ENCODE measurements at places on chromosomes 12 and 14.

- DNase-seq: no peak
These were observed 10.3 kb downstream of the KRT75 start for GRCh38 chr12:52423661-52424500.

GRCh38 chr14:97380539-97380941 lies 583.4 kb downstream of the VRK1 start:
- no peak for DNase-seq

- no peak for DNase-seq
These were observed 32.9 kb downstream of the ZFP36L1 start for GRCh38 chr14:68759937-68760336.

DNA sequence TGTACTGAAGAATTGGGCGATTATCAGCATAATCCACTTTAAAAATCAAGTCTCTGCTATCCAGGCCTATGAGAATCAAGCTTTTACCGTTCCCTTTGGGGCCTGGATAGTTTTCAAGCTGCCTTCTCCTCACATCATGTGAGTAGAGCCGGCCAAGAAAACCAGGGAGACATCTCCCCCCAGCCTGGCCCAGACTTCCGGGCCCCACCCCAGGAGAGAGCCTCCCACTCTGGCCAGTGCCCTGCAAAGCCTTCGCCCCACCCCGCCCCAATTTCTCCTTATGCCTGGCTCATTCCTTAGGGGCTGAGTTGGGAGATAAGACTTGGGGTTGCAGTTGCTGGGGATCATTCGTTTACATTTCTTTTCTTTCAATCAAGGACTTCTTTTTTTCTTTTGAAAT lies 1.4 kb upstream of the TMEM132C start:
- DNase-seq: no peak

- no peak for DNase-seq
These were observed 18.8 kb upstream of the LTA4H start for GRCh38 chr12:96054244-96054610.

GRCh38 chr14:102554821-102555819 lies 37.3 kb upstream of the RCOR1 start:
- peak; percentile 46 for DNase-seq

- DNase-seq: no peak
These were observed 132.5 kb upstream of the MAX start for GRCh38 chr14:65234752-65235361.

DNA sequence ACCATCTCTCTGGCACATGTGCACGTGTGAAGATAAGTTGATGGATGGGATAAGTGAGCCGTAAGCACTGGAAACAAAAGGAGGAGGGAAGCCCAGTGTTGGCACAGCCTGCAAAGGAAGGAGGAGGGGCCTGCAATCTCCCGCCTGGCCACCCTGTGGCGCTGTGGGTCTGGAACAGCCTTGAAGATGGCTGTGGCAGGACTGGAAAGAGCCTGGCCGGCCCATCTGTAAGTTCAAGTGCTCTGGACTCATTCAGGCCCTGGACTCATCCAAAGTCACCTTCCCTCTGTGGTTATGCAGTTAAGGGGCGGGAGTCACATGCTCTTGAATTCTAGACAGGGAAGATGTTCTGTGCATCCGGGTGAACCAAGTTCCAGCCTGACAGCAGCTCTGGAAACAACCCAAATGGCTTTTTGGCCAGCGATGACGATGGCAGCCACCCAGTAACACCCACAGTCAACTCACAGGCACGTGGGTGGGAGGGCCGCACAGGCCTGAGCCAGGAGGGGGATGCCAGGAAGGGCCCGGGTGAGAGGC lies 50.4 kb downstream of the CHGA start:
- no peak for DNase-seq

GRCh38 chr12:117466677-117467362 lies 105.4 kb upstream of the NOS1 start:
- DNase-seq: no peak

- no peak for DNase-seq
These were observed 28.0 kb upstream of the SLC38A1 start for GRCh38 chr12:46296822-46297221.

DNA sequence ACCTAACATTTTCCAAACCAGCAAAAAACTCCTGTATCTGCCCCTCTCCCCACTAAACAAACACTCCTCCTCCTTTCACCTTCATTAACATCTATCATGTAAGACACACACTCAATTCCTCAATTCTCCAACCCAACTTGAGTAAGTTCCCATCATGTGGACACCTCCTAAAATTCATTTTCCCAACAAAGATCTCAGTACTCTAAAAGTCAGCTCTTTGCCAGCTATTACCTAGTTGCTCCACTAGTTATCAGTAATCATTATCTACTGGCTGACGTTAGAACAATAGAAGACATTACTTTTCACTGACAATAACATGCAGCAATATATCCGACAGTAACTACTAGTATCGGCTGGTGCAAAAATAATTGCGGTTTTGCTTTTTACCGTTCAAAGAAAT lies 42.1 kb downstream of the HNRNPC start:
- DNase-seq: no peak

GRCh38 chr14:96410119-96410518 lies 18.2 kb downstream of the AK7 start:
- DNase-seq: no peak

GRCh38 chr14:65478596-65478995 lies 66.1 kb downstream of the FUT8 start:
- no peak for DNase-seq

GRCh38 chr12:31471051-31471450 lies 119.9 kb downstream of the DENND5B start:
- no peak for DNase-seq

- no peak for DNase-seq
These were observed 60.1 kb downstream of the R3HDM2 start for GRCh38 chr12:57370696-57371095.

DNA sequence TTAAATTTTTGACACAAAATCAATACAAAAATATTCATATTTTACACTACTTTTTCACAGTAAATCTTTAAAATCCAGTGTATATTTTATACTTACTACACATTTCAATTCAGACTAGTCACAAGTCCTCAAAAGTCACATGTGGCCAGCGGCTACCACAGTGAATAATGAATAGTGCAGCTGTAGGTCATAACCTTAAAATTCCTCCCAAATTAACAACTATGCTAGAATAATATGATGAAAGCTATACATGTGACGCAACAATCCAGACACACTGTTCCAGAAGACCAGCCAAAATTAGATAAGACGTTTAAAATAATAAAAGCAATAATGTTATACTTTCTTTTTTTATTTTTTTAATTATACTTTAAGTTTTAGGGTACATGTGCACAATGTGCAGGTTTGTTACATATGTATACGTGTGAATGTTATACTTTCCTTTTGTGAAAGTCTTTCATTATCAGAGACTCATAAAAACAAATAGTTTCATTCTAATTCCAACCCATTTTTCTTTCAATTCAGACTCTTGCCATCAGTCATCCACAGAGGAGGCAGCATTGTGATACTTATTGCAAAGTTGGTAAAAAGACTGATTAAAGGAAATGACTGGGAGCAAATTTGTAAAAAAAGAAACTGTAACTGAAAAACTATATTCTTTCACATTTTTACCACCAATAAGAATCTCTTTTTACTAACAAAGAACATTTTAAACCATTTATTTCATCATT lies 67.0 kb downstream of the C2CD5 start:
- DNase-seq: no peak

GRCh38 chr12:87323369-87323768 lies 705.8 kb downstream of the C12orf50 start:
- DNase-seq: no peak

- DNase-seq: no peak
These were observed 77.8 kb upstream of the MAX start for GRCh38 chr14:65179918-65180724.

DNA sequence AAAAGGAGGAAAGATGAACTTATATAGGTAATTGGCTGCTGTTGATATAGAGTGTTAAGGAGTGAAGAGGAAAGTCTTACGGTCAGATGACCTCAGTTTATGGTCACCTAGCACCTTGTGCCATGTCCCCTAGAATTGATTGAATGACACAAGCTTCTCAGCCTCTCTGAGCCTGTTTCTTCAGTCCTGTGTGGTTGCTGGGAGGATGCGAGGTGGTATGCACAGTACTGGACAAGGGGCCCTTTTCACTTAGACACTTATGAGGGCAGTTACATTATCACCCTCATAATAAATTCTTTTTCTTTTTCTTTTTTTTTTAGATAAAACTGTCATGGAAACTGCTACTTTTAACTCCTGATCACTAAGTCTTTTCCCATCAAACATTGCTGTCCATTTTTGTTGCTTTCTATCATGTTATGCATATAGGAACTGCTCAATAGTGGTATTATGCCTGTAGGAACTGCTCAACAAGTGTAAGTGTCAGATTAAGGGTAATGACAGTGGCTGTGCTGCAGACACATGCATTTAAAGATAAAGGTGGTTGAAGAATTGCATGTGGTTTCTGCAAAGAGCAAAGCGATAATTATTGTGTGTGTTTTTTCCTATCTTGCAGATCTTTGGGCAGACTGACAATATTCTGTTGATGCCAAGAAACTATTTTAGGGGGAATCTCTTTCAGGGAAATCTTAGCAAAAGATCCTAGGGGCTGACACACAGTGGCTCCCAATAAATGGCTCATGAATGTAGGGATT lies 11.6 kb downstream of the ANO6 start:
- no peak for DNase-seq

DNA sequence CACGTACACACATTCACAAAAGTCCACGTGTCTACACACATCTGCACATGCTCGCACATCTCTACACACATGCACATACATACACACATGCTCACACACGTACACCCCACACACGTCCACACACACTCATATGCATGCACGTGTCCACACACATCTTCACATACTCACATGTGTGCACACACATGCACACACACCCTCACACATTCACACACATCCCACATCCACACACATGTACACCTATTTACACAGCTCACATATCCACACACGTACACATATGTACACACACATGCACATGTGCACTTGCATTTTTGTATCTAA lies 3.6 kb downstream of the ADGRD1 start:
- no peak for DNase-seq

DNA sequence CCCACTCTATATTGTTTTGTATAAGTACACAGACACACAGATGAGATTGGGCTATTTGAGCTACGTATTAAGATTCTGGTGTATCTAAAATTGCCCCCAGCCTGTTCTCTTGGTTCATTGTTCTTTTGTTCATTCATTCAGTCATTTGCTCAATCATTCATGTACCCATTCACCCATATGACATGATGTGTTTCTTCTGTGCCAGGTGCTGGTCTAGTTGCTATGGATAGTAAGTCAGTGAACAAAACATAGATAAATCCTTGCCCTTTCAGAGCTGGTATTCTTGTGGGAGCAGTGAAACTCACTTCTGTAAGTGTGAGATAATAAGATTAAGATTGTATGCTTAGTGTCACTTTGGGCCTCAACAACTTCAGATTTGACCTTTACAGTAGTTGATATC lies 191.3 kb downstream of the TMTC2 start:
- DNase-seq: no peak

DNA sequence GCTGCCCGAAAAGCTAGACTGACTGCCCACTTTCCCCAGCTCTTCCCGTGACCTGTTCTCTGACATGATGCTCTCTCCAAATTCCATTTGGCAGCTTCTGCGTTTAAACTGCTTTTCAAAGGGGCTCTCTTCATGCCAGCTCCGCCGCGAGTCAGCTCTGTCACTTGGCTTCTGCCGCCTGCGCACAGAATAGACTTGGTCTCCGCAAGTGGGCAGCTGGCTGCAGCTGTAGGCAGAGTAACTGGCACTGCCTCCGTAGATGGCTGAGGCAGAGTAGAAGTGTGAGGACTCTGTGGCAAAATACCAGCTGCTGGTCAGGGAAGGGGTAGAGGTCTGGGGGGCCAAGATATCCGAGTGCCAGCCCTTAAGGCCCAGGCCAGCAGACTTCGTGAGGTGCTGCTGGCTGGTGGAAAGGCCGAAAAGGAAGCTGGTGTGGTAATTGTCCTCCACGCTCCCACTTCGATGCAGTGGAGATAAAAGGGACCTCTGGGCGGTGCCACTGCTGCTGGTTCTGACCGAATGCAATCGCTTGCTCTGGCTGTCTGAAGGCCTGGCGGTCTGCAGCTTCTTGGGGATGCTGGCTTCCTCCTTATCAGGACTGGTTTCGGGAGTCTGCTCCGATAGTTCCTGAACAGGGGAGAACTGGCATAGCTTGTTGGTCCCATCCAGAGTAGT lies 85.7 kb downstream of the DUSP16 start:
- no peak for DNase-seq

Data from activated gamma-delta T cell (primary cell).